ENCODE measurements at places on chromosomes 3 and 15.

- DNase-seq, result peak; percentile 3
Measured at GRCh38 chr3:106745344-106746168, 631.7 kb upstream of the CCDC54 start.

- no peak for DNase-seq
Measured at GRCh38 chr15:71807125-71807629, 3.2 kb upstream of the NR2E3 start.

GRCh38 chr3:43019006-43019809, 40.1 kb downstream of the GASK1A start:
- DNase-seq, result no peak

DNA sequence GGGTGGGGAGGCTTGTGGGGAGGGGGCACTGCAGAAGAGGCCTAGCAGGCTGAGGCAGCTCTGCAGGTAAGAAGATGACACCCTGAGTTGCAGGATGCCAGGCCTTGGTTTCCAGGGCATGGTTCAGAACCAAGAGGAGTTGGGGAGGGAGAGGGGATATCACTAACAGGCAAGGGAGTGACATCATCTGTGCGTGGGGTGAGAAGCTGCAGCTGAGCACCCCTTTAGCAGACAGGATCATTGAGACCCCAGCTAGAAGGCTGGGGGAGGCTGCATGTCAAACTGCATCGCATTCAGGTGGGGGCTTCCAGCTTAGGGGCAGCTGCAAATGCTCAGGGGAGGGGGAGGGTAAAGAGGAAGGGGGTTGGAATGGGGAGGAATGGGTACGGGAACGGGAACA, 23.0 kb downstream of the CACNA2D2 start:
- DNase-seq, result no peak

GRCh38 chr3:132504375-132504933, 87.2 kb downstream of the DNAJC13 start:
- DNase-seq, result no peak

DNA sequence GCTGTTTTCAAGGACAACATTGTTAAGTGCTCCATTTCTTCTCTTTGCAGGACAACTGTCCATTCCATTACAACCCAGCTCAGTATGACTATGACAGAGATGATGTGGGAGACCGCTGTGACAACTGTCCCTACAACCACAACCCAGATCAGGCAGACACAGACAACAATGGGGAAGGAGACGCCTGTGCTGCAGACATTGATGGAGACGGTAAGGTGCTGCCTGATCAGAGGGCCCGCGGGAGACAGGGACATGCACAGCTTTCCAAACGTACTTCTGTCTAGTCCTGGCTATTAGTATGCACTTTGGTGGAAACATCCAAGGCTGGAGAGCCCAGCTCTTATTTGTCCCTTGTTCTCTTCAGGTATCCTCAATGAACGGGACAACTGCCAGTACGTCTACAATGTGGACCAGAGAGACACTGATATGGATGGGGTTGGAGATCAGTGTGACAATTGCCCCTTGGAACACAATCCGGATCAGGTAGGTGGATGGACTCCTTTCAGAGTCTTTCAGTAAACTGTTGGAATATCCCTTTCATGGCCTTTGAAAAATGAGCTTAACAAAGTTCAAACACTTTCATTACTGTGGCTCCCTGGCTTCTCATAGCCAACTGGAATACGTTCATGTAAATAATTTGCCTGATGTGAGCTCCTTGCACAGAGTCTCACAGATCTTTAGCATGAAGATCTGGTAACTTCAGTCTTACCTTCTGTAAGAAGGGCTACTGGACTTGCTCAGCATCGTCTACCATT, 10.4 kb downstream of the THBS1 start:
- no peak for DNase-seq

DNA sequence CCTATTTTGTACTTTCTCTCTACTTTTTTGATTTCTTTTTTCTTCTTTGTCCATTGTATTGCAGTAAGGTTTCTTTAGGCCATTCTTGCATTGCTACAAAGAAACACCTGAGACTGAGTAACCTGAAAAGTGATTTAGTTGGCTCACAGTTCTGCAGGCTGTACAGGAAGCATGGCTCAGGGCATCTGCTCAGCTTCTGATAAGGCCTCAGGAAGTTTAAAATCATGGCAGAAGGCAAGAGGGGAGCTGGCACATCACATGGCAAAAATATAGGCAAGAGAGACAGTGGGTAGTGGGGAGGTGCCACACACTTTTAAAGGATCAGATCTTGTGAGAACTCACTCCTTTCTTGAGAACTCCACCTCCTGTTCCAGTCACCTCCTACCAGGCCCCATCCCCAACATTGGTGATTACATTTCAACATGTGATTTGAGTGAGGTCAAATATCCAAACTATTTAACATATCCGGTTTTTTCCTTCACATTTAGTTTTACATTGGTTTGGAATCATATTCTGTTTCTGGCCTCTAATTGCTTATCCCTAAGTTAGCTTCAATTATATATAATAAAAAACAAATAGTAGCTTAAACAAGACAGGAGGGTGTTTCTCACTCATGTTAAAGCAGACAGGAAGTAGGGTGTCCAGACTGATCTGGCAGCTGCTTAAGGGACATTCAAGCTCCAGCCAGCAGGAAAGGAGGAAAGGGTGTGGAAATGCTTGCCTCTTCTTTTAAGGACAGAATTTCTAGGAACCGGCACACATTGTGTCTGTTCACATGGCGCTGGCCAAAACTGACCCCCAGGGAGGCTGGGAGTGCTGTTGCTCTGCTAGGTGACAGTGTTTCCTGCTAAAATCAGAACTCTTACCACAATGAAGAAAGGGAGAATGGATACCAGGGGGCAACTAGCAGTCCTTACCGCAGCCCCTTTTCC, 28.8 kb upstream of the SKOR1 start:
- no peak for DNase-seq

DNA sequence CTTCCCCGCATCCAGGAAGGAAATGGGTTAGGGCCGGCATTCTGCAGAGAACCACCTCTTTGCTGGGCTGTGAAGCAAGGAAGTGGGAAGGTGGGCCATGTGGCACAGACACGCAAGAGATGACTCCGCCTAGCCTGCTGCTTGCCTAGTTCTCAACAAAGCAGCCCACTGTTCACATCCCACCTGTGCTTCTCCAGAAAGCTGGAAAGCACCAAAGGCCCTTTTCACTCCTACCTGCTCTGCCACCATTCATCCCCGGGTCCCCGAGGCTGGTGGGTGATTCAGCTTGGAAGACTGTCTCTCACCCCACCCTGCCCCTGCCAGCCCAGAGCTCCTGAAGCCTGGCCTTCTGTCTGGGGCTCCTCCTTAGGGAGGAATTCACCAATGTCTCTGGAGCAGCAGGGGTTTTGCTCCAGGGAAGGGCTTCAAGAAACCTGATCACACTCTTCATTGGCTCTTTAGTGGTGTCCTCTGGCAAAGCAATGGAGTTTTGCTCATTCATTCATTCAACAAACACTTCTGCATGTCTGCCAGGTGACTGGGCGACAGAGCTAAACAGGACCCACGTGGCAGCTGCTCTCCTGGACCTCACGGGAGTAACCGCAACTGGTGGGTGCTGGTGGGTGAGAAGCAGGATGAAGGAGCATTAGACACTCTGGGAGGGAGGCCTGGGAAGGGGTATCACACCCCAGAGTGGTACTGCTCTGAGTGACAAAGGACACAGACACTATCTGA, 145.4 kb upstream of the TLE3 start:
- DNase-seq, result no peak

Data from muscle of back (tissue), 13 donors.